ENCODE measurements at places on chromosomes 3 and 15. TPM values are rescaled to one million over a fixed set of nuclear protein-coding genes. Genes with fewer than 3 reads are reported as not detected.
A peak's percentile ranks its signal among the peaks of the same experiment; 100 is the strongest.

- no peak for DNase-seq
Observed at GRCh38 chr3:14324224-14324944, 78.0 kb upstream of the SLC6A6 start.

GRCh38 chr15:39605146-39605545 is 24.3 kb downstream of the THBS1 start:
- no peak for DNase-seq

- DNase-seq, result no peak
Observed at GRCh38 chr3:37387462-37387861, 213.1 kb upstream of the LRRFIP2 start.

- DNase-seq, result no peak
Observed at GRCh38 chr3:188826574-188826973, 345.2 kb upstream of the TPRG1 start.

- DNase-seq, result no peak
Observed at GRCh38 chr15:56617628-56618027, 115.7 kb downstream of the ZNF280D start.

- DNase-seq, result no peak
Observed at GRCh38 chr3:136110481-136110880, 85.7 kb downstream of the MSL2 start.

DNA sequence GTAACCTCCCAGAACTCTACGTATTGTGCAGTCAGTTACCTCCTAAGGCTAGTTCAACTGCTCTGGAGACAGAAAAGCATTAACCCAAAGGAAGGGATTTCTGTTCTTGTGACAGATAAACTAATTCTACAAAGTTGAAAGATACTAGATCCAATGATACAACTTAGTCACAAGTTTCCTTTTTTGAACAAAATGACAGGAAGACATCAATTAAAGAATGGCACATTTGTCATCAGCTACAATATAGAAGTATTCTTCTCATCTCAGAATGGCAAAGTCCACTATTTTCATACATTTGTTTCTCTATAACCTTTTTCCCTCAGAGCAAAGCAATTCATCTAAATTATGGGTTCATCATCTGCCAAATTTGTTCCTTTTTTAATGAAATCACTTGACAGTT is 43.7 kb downstream of the ISL2 start:
- no peak for DNase-seq

GRCh38 chr15:98126326-98127085 is 166.0 kb downstream of the ARRDC4 start:
- DNase-seq, result no peak

DNA sequence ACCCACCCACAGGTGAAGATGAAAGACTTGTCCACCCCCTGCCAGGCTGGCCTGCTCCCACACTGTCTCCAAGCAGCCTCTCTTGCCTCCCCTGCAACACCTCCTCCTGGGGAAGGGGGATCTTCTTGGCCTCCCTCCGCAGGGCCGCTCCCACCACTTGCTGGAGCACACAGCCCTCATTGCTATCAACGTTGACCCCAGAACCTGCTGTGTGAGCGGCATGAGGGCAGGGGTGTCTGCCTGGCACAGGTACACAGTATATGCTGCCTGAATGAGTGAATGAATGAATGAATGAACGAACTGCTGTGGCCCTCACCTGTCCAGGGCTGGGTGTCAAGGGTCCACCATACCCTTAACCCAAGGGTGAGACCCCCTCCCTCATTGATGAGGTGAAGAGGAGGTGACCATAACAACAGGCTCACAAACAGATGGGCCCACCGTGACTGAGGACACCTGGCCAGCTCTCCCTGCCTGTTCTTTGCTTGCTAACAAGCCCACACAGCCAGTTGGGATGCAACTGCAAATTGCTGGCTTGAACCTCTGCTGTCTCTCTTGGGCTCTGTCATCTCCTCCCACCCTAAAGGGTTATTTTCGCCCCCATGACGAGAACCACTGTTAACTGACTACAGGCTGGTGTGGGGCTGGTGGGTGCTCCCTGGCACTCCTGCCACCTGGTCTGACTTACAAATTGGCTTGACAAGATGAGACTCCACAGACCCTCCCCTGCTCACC is 22.5 kb downstream of the SLC41A3 start:
- DNase-seq, result no peak

GRCh38 chr3:155024006-155024638 is 56.0 kb upstream of the MME start:
- DNase-seq, result no peak

GRCh38 chr3:13110678-13111116 is 37.5 kb upstream of the IQSEC1 start:
- no peak for DNase-seq

GRCh38 chr15:76483752-76484151 is 147.2 kb downstream of the ISL2 start:
- DNase-seq, result no peak

- no peak for DNase-seq
Observed at GRCh38 chr3:100429187-100429716, 27.9 kb downstream of the LNP1 start.

DNA sequence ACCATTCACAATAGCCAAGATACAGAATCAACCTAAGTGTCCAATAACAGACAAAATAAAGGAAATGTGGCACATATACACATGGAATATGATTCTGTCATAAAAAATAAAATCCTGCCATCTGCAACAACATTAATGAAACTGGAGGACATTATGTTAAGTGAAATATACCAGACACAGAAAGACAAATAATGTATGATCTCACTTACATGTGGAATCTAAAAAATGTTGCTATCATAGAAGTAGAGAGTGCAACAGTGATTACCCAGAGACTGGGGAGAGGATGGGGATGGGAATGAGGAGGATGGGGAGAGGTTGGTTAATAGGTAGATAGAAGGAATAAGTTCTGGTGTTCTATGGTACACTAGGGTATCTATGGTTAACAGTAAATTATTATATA is 28.7 kb downstream of the MRPL3 start:
- DNase-seq, result no peak

DNA sequence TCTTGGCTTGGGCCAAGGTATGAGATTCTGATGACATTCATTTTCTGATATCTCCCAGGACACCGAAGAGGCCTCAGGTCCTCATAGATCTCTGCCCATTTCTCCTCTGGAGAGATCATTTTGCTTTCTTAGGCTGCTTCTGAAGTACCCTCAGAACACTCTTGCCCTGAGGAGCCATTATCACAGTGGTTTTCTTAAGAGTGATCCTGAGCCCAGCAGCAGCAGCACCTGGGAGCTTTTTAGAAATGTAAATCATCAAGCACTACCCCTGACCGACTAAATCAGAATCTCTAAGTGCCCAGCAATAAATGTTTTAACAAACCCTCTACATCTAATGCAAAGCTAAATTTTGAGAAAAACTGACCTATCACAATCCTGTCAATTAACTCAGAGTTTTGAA is 40.6 kb upstream of the SLC9A9 start:
- no peak for DNase-seq

- no peak for DNase-seq
Observed at GRCh38 chr15:84604826-84605553, 4.2 kb downstream of the ZSCAN2 start.

DNA sequence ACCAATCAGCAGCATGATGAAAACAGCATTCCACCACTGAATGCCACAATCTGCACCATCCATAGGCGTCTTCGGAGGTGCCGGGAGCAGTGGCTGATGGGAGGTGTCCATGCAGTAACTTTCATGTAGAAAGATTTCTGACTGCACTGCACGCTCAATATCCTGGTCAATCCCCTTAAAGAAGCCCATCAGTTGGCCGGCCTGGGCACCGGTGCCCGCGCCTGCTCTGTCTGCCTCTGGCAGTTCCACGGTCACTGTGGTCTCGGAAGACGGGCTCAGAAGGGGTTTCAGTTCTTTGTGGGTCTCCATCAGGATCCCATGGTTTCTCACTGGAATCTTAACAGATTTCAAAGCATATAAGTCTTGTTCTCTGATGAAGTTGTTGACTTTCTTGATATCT is 3.9 kb downstream of the LYSMD4 start:
- no peak for DNase-seq

GRCh38 chr15:90818251-90819210 is 49.9 kb upstream of the FURIN start:
- DNase-seq, result no peak

DNA sequence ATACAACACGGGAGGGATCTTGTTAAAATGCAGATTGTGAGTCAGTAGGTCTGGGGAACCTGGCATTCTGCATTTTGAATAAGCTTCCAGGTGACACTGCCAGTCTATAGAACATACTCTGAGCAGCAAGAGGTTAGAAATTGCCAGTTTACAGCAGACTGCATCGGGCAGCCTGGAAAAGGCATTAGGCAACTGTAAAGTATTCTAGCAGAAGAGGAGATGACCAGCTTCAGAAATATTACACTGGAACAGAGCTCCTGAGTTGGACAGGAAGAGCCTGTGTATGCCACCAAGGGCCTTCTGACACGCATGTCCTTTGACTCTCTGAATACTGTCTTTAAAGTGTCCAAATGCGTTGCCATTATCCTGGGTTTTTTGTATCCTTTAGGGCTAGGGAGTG is 2.5 kb upstream of the ACAN start:
- no peak for DNase-seq

GRCh38 chr15:58551764-58552504 is 120.1 kb downstream of the LIPC start:
- DNase-seq, result no peak

- no peak for DNase-seq
Observed at GRCh38 chr15:66940368-66940767, 125.0 kb upstream of the SMAD3 start.

DNA sequence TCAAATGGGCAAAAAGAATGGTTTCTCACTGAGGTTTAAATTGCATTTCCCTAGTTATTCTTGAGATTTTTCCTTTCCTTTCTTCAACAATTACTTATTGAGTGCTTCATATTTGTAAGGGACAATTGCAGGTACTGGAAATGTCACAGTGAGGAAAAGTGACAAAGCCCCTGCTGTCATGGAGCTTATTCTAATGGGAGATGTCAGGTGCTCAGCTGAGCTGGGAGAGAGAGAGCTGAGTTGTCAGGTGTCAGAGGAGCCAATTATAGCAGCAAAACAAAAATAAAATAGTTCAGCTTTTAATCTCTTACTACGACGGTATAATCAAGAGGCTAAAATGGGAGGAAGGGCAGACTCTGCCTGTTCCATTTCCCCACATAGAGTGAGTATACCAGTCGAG is 42.0 kb downstream of the CD86 start:
- DNase-seq, result no peak

DNA sequence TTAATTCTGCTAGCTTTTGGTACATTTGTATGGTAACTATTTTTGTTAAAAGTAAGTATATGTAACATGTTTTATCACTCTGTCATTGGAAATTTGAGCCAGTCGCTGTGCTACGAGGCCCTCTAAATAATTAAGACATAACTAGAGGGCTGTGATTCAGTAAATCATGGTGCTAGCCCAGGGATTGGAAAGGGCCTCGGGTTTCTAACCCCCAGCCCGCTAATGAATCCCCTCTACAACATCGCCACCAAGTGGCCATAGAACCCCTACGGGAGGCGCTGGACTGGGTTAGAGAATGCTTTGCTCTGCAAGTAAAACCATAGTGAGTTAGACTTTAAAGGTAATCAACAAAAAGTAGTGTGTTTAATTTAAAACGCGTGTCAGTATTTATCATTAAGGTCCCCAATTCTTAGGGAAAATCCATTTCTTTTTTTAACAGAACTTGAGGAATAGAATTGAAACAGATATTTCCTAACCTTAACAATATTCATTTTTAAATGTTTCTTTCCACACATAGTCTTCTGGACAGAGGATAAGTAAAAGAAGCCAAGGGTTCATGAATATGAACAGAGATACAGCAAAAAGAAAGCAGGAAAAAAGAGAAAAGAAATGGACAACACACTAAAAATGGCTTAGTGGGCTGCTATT is 744.7 kb downstream of the EPHA3 start:
- no peak for DNase-seq

DNA sequence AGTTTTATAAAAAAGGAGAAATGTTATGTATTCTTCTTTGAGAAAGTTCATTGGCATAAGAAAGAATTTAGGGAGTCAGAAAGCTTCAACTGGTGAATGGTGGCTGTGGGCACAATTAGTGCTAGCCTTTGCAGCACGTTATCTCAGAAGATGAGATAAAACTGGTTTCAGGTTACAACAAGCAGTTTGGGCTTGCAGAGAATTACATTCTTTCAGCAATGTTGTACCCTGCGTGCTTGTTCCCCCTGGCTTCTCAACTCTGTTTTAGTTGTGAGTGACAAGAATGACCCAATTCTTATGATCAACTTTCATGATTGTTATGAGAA is 31.6 kb upstream of the ACP3 start:
- no peak for DNase-seq

DNA sequence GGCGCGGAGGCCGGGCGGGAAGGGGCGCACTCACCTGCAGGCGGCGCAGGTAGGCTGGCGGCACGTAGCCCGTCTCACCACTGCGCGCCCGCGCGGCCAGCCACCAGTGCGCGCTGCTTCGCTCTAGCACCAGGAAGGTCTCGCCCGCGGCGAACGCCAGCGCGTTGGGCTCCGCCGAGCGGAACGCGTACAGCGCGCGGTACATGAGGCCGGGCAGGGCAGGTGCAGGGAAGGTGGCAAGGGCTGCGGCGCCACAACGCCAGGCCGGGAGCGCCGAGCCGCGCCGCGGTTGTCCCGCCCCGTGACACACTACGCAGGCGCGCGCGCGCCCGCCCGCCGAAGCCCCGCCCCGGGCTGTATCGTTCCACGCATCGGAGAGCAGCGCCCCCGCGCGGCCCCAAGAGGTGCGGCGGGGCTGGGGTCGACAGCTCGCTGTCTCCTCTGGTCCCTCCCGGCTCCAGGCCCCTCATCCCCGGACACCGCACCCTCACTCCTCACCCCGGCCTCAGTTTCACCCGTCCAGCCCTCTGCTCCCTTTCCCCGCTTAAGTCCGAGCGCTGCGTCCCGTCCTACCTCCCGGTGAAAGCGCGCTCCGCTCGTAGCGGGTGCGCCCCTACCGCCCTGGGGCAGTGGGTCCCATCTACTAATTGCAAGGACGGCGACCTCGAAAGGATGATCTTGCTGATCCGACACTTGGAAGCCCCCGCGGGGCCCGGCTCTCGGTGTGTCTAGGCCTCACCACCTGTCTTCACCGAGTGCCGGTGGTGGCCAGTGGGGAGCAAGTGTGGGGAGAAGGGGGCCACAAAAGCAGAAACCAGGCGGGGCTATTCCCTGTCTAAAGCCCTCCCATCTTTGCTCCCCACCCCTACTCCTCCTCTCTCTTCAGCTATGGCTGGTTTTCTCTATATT is at the start of gene NCKIPSD:
NCKIPSD (minus strand) TSS at position 313 of the 909 bp plus-strand sequence; CDS start at position 205, 108 bp downstream.
- DNase-seq, result peak; percentile 81

- no peak for DNase-seq
Observed at GRCh38 chr15:26806151-26806550, 33.3 kb upstream of the GABRB3 start.

DNA sequence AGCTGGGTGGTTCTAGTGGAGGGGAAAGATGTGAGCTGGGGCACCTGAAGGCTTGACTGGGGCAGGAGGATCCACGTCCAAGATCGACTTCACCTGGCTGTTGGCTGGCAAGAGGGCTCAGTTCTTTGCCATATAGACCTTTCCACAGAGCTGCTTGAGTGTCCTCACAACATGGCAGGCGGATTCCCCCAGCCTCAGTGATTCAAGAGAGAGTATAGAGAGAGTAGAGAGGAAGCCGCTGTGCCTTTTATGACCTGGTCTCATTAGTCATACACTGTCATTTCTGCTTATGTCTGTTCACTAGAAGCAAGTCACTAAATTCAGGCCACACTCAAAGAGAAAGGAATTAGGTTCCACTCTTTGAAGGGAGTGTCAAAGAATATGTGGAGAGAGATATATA is 101.6 kb downstream of the APBA2 start:
- DNase-seq, result no peak

Gene RBMS3
- total RNA-seq, result 2.3 TPM

Gene SEMA6D
- total RNA-seq, result not detected

Gene CHCHD4
- total RNA-seq, result 15.5 TPM

Gene PIF1
- total RNA-seq, result 37.9 TPM

Gene KIF15
- total RNA-seq, result 16.0 TPM

Gene DNAJC19
- total RNA-seq, result 59.0 TPM

Gene CIDEC
- total RNA-seq, result not detected

Gene LRTM1
- not detected for total RNA-seq

Gene NOX5
- not detected for total RNA-seq

Gene STAC
- not detected for total RNA-seq

Data from G401 (cell line).